ENCODE measurements at places on chromosomes 11 and 22. TPM values are rescaled to one million over a fixed set of nuclear protein-coding genes. Genes with fewer than 3 reads are reported as not detected.

The BACE1 gene
- polyA plus RNA-seq: 4.9 TPM

The C22orf23 gene
- 0.39 TPM for polyA plus RNA-seq

The GTSE1 gene
- polyA plus RNA-seq: 5.0 TPM

The FOSL1 gene
- polyA plus RNA-seq: 26.7 TPM

The TMPRSS5 gene
- 0.18 TPM for polyA plus RNA-seq

The ADAMTS15 gene
- polyA plus RNA-seq: 0.53 TPM

The TRPC6 gene
- polyA plus RNA-seq: 1.4 TPM

The HBD gene
- not detected for polyA plus RNA-seq

The RPUSD4 gene
- polyA plus RNA-seq: 14.3 TPM

The APOA5 gene
- polyA plus RNA-seq: not detected

The OSM gene
- 0.63 TPM for polyA plus RNA-seq

The LRRC4C gene
- 0.12 TPM for polyA plus RNA-seq

The DUSP8 gene
- polyA plus RNA-seq: 0.69 TPM

The ELFN2 gene
- 0.01 TPM for polyA plus RNA-seq

The PYGM gene
- polyA plus RNA-seq: 1.2 TPM

The TMEM25 gene
- polyA plus RNA-seq: 5.3 TPM

The C22orf31 gene
- polyA plus RNA-seq: 0.13 TPM

The TRIM34 gene
- polyA plus RNA-seq: 2.5 TPM

The ZNF202 gene
- 5.0 TPM for polyA plus RNA-seq

The SYVN1 gene
- 17.8 TPM for polyA plus RNA-seq

The OR52A1 gene
- polyA plus RNA-seq: not detected

The RAG2 gene
- not detected for polyA plus RNA-seq

The NOL12 gene
- polyA plus RNA-seq: 43.3 TPM

The SORL1 gene
- polyA plus RNA-seq: 2.5 TPM

The DDTL gene
- 1.4 TPM for polyA plus RNA-seq

The BTG4 gene
- polyA plus RNA-seq: not detected

The IMMP1L gene
- 16.3 TPM for polyA plus RNA-seq

The MTA2 gene
- 76.2 TPM for polyA plus RNA-seq

The AMBRA1 gene
- polyA plus RNA-seq: 11.2 TPM

The SYTL2 gene
- polyA plus RNA-seq: 5.0 TPM

The CELSR1 gene
- polyA plus RNA-seq: 34.8 TPM

The MTNR1B gene
- polyA plus RNA-seq: not detected

The TCN1 gene
- 6.9 TPM for polyA plus RNA-seq

The BIRC3 gene
- 2.2 TPM for polyA plus RNA-seq

The ACR gene
- polyA plus RNA-seq: 0.14 TPM

The OR52B2 gene
- polyA plus RNA-seq: not detected
